Lung (tissue), 17 donors: ENCODE measurements at places on chromosomes 2 and 18.

- DNase-seq = no peak
These were observed 474.2 kb upstream of the FANCL start for GRCh38 chr2:58715344-58715743.

DNA sequence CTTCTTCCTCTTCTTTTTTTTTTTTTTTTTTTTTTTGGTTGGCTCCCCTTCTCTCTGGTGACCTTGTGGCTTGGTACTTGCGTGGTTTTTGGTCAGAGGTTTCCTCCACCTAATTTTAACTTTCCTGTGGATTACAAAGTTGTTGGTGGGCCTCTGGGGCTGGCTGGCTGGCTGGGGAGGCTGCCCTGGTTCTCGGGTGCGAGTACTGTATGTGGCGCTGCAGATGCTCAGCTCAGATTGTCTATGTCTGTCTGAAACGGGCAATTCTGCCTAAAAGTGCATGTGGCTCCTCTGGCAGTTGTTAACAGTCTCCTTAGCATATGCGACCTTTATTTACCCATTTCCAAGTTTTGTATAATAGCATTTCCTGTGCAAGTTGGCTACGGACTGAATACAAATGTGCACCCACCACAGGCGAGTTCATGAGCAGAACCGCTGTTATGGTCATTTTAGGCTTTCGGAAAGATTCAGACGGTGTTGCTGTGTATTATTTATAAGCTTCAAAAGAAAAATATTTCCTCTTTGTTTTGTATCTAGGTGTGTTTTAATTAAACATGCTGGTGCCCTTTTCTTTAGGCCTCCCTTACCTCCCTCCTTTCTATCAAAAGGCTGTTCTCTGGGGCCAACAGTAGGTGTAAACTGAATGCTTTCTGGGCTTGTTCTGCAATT is 4.4 kb downstream of the TBR1 start:
- peak; percentile 12 for DNase-seq

DNA sequence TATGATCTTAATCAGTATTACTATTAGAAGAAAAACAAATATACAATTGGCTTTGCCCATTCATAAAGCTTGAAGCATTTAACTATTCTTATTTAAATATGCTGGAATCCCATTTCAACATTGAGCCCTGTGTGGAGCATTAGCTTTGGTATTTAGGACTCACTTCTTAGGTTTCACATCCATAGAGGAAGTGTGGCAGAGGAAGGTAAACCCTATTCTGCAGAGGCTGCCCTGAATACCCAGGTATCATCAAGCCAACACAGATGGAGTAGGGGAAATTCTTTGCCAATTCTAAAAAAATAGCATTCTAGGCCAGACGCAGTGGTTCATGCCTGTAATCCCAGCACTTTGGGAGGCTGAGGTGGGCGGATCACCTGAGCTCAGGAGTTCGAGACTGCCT is 361.5 kb downstream of the FIGN start:
- no peak for DNase-seq

GRCh38 chr2:159798376-159798725 is 343 bp upstream of the CD302 start:
- DNase-seq = no peak

DNA sequence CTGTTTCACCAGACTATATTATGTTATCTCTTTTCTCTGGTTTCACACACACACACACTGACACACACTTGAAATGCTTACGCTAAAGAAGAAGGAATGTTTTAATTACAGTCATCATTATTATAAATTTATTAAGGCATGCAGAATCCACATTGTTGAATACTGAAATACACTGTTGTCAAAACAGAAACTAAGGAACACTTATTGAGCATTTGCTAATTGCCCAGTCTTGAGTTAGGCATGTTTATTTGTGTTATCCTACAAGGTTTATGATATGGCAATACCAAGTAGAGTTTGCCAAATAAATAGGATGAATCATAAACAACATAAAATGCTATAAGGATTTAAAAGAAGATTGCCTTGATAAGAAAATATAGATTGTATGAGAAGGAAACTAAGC is 917.0 kb upstream of the PIK3C3 start:
- DNase-seq = no peak

- DNase-seq = no peak
These were observed 1.2 kb downstream of the ANKRD23 start for GRCh38 chr2:96842600-96842999.

DNA sequence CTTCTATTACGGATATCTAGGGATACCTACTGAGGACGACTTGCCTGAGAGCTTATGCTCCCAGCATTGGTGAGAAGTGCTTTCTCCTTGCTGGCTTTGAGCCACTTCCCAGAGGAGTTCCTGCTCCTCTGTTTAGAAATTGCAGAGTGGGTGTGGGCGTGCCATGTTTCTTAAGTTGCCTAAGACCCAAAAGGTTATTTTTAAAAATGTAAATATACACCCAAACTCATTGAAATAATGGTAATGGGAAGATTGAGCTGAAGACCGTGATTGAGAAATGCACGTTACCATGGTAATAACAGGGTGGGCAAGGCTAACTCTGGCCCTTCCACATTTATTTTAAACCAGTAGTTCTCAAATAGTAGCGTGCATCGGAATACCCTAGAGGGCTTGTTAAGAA is 17.2 kb upstream of the TMEM200C start:
- DNase-seq = no peak

GRCh38 chr18:63878343-63878742 is 9.2 kb upstream of the SERPINB2 start:
- peak; percentile 2 for DNase-seq

DNA sequence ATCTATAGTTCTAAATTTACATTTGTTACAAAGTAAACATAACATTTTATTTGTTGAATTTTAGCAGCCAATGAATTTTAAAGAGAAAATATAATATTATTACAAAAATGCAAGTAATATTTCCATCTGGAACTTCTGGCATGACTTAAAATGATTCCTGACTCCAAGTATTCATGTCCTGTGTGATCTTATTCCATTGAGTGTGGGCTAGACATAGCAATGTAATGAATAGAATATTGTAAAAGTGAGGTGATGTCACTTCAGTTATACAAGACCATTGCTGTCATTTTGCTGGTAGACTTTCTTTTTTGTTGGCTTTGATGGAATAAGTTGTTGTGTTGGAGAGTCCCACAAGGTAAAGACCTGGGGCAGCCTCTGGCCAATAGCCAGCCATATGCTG is 912.2 kb upstream of the PIK3C3 start:
- no peak for DNase-seq

DNA sequence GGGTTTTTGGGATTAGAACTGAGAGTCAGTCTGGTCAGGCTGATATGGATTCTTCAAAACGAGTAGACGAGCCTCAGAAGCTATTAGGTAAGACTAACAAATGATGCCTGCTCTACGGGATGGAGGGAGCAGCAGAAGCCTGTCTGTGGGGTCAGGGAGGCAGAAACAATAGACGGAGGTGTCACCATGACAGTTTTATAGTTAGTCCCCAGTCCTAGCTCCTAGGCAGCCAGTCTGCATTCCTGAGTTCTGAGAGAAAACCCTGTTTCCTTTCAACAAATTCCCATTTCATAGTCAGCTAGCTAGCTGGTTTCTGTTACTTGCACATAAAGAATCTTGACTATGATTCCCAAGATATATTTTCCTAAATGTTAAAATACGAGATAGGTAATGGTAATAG is 542.1 kb downstream of the PID1 start:
- no peak for DNase-seq

- no peak for DNase-seq
These were observed 765 bp upstream of the DIPK1C start for GRCh38 chr18:74457725-74458421.
